ENCODE measurements at places on chromosomes 5 and 9.

DNA sequence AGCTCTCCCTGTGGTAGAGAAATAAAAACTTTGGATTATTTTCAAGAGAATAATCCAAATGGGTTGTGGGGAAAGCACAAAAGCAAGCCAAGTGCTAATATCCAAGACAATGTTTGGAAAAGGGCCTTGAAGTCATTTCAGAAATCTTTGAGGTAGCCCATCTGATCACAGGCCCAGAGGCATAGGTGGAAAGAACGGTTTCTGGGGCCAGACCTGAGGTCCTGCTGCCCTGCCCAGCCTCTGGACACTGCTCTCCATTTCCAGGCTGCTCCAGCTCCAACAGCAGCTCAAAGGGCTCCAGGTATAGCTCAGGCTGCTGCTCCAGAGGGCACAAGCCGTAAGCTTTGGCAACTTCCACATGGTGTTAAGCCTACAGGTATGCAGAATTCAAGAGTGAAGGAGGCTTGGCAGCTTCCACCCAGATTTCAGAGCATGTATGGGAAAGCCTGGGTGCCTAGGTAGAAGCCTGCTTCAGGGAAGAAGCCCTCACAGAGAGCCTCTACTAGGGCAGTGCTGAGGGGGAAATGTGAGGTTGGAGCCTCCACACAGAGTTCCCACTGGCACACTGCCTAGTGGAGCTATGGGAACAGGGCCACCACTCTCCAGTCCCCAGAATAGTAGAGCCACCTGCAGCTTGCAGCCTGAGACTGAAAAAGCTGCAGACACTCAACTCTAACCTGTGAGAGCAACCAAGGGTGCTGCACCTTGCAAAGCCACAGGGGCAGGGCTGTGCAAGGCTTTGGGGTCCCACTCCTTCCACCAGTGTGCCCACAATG, 133.1 kb downstream of the PIK3R1 start:
- no peak for DNase-seq

- no peak for DNase-seq
Observed at GRCh38 chr9:71079451-71079850, 42.0 kb downstream of the TRPM3 start.

- DNase-seq: no peak
Observed at GRCh38 chr5:139131921-139132432, 66.2 kb downstream of the SIL1 start.

GRCh38 chr9:35407846-35408245, 82.1 kb upstream of the RUSC2 start:
- no peak for DNase-seq

- no peak for DNase-seq
Observed at GRCh38 chr5:114305402-114306207, 56.3 kb upstream of the KCNN2 start.

DNA sequence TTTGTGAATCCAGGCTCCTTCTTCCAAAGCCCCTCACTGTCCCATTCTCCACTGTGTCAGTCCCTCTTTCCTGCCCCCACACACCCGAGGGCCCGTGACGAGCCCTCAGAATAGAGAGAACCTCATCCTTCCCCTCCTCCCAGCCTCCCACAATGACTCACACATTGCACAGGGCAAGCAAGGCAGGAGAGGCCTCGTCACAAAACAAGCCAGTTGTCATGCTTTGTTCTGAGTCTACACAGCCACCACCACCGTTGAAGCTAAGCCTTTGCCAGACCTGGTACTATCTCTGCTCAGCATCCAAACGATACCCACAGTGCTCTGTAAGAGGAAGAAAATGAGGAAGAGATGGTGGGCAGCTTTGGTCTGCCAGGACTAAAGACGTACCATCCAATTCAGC, 142.2 kb upstream of the ZNF366 start:
- DNase-seq: no peak

GRCh38 chr9:3856592-3856991, 330.8 kb upstream of the RFX3 start:
- no peak for DNase-seq

All from activated T-helper 9 cell treated with anti-CD3 and anti-CD28 coated beads, Interleukin-2, amount 50 U/mL, for 16 hours (primary cell).